Calu3 (cell line): ENCODE measurements at places on chromosomes 2 and 18. TPM values are rescaled to one million over a fixed set of nuclear protein-coding genes. Genes with fewer than 3 reads are reported as not detected.
A peak's percentile ranks its signal among the peaks of the same experiment; 100 is the strongest.

Gene UGT1A3
- 5.9 and 6.0 TPM in 2 replicates for total RNA-seq

Gene ZNF397
- total RNA-seq: 27.9 and 29.2 TPM in 2 replicates

GRCh38 chr2:121189011-121189410 is 96.0 kb downstream of the TFCP2L1 start:
- DNase-seq: no peak
- H3K27me3 ChIP-seq: peaks cover 12% of the 10 kb centered on the region
- peaks cover 19% of the 10 kb centered on the region for H3K4me1 ChIP-seq
- H3K36me3 ChIP-seq: peaks cover 5% of the 10 kb centered on the region
- H3K27ac ChIP-seq: no peak overlapping the region
- no peak overlapping the region for H3K4me3 ChIP-seq

GRCh38 chr2:190277234-190278112 is 42.2 kb downstream of the HIBCH start:
- no peak overlapping the region for H3K27ac ChIP-seq
- peaks cover 26% of the 10 kb centered on the region for H3K4me1 ChIP-seq
- no peak overlapping the region for H3K4me3 ChIP-seq

DNA sequence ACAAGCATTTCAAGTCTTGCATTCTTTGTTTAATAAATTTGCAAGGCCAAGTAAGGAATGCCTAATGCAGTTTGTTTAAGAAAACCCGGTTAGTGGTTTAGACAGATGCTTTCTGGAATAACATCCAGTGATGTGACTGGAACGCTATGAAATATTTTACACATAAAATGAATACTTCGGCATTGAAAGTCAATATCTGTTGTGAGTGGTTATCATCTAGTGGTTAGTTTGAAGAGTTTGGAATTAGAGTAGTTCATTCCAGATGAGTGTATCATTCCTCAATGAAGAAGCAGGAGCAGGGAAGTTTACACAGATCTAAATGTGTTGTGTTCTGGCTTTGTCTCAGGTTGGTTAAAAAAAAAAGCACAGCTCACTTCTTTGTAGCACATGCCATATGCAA is 608.0 kb upstream of the PIK3C3 start:
- no peak overlapping the region for H3K27ac ChIP-seq
- H3K27me3 ChIP-seq: no peaks in the 10 kb centered on the region
- no peaks in the 10 kb centered on the region for H3K36me3 ChIP-seq
- DNase-seq: no peak
- H3K4me1 ChIP-seq: no peaks in the 10 kb centered on the region

DNA sequence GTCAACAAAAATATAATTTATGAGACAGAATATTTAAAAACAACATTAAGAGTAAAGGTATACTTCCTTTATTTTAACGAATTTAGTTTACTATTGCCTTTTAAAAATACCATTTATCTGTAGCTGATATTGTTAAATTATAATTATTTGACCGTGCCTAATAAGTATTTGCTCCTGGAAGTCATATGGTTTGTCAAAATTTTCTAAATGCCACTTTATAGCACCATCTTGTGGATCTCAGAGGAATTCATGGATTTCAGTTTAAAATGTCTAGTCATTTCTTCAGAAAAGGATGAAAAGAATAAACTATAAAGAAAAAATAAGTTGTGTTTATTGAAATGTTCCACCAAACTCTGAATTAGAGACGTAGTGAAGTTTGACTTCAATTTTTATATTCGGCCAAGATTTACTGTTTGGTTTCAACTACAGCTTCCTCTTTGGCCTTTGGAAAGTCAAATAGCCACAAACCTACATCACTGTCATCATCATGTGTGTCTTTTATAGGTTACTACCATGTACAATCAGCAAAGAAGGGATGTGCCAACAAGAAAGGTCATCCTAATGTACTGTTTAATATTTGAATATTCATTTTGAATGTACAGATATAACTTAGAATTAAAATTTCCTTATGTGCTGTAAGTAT is 10.3 kb upstream of the FTCDNL1 start:
- H3K27ac ChIP-seq: no peak overlapping the region
- H3K4me3 ChIP-seq: no peak overlapping the region
- H3K27me3 ChIP-seq: peaks cover 34% of the 10 kb centered on the region
- DNase-seq: no peak
- no peaks in the 10 kb centered on the region for H3K4me1 ChIP-seq
- H3K36me3 ChIP-seq: no peaks in the 10 kb centered on the region

- no peak for DNase-seq
- H3K4me1 ChIP-seq: peaks cover 20% of the 10 kb centered on the region
- H3K36me3 ChIP-seq: no peaks in the 10 kb centered on the region
- no peaks in the 10 kb centered on the region for H3K27me3 ChIP-seq
These were observed 26.9 kb upstream of the DARS1 start for GRCh38 chr2:136012315-136012714.

- no peaks in the 10 kb centered on the region for H3K27me3 ChIP-seq
- peak overlapping the region; percentile 26 for H3K4me3 ChIP-seq
- H3K27ac ChIP-seq: peak overlapping the region; percentile 84
These were observed 32.8 kb upstream of the IL1B start for GRCh38 chr2:112869258-112869842.

DNA sequence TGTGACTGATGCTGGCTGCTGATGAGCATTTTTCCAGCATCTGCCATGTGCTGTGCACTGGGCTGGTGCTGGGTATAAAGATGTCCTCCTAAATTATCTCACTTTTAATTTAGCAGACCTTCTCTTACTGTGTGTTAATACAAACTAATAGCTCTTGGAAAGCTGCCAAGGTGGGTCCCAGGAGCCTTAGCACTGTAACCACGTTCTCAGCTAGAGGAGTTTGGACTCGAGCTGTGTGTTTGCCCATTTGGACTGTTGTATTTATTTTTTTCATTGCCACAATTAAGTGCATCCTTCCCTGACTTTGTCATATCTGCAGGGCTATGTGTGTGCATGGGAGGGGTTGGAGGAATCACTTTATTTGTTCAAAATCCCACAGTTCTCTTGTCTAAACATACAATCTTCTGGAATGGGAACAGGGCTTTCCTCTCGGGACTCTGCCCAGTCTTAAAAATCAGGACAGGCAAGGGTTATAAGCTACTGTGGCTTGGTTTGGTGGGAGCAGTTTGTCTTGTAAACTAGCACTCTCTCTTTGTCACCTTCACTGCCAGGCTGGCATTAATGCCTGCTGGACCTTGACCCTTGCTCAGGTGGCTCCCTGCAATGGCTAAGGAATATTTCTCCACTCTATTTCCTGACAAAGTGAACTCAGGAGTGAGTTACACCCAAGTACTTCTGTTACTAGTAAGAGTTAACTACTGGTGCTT is 129.7 kb upstream of the MGAT5 start:
- H3K27ac ChIP-seq: no peak overlapping the region
- H3K4me3 ChIP-seq: no peak overlapping the region
- no peak for DNase-seq
- no peaks in the 10 kb centered on the region for H3K27me3 ChIP-seq
- peaks cover 64% of the 10 kb centered on the region for H3K4me1 ChIP-seq
- peaks cover 27% of the 10 kb centered on the region for H3K36me3 ChIP-seq

GRCh38 chr18:64444819-64445218 is 295.9 kb upstream of the LINC00305 start:
- DNase-seq: peak; percentile 22
- H3K36me3 ChIP-seq: no peaks in the 10 kb centered on the region
- H3K27ac ChIP-seq: no peak overlapping the region
- no peak overlapping the region for H3K4me3 ChIP-seq
- H3K27me3 ChIP-seq: no peaks in the 10 kb centered on the region
